ENCODE measurements at places on chromosomes 2 and 18.

DNA sequence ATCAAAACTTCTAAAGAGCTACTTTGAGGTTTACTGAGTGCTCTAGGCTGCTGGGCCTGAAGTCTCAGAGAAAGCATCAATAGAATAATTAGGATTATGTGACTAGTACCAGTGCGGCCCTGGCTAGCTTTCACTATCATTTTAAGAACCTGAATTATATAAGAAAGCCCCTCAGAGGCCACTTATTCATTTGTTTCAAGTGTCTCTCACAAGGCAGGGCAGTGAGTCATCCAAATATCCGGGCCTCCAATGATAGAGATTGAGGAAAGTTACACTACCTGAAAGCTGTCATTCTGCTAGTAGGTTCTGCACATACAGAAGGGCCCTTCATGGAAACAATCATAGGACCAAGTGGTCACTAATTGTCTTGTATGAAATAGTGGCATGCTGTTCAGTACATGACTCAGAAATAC lies 193.1 kb downstream of the L3MBTL4 start:
- DNase-seq, result no peak

- no peak for DNase-seq
Observed at GRCh38 chr2:62719757-62720156, 14.2 kb downstream of the EHBP1 start.

DNA sequence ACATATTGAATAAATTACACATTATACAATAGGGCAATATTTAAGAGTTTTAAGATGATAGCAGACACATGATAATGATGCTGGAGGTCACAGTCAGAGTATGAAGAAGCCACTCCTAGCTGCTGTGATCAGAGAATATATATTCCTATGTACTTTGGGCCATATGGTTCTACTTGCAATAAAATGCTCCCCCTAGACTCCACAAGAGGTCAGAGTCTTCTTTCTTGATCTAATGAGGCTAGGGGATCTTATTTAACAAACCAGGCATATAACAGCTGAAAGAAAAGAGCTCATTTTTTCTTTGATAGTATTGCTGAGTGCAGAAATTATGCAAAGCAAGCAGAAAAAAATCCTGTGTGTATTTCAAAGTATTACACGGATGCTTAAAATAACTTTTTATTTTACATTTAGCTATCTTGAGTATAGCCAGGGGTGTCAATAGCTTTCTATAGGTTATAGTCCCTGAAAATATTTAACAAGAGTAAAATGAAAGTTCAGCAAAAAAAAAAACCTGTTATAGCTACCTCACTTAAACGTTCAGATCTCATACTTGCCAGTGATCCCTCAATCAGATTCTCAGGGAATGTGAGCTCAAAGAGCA lies 748.7 kb upstream of the CHAC2 start:
- DNase-seq, result no peak

- peak; percentile 13 for DNase-seq
Observed at GRCh38 chr2:233350708-233351107, 3.6 kb upstream of the DGKD start.

- DNase-seq, result no peak
Observed at GRCh38 chr2:177799531-177799930, 273.0 kb downstream of the PDE11A start.
